ENCODE measurements at places on chromosomes 7 and 10. TPM values are rescaled to one million over a fixed set of nuclear protein-coding genes. Genes with fewer than 3 reads are reported as not detected.

The PLXNA4 gene
- 0.38 TPM for total RNA-seq

The LIPM gene
- total RNA-seq: not detected

The NCF1 gene
- total RNA-seq: not detected

The ELFN1 gene
- 12.3 TPM for total RNA-seq

The HTRA1 gene
- 3.5 TPM for total RNA-seq

The ITIH5 gene
- total RNA-seq: 2.3 TPM

The HMX3 gene
- total RNA-seq: not detected

The PNPLA8 gene
- total RNA-seq: 17.1 TPM

The GNGT1 gene
- total RNA-seq: not detected

The IDI1 gene
- 51.4 TPM for total RNA-seq

The CFAP43 gene
- total RNA-seq: 4.7 TPM

The PRLHR gene
- total RNA-seq: 1.5 TPM

The PVRIG gene
- total RNA-seq: not detected

The STARD3NL gene
- 61.1 TPM for total RNA-seq

The ZNF425 gene
- total RNA-seq: 8.0 TPM

The NRG3 gene
- 32.2 TPM for total RNA-seq

The SPDYE8 gene
- 0.22 TPM for total RNA-seq

The MICU1 gene
- total RNA-seq: 63.3 TPM

The SFMBT2 gene
- 9.1 TPM for total RNA-seq
